ENCODE measurements at places on chromosomes 7 and 10.

- DNase-seq = peak; percentile 57
Measured at GRCh38 chr7:74094224-74095101, 10.9 kb downstream of the LIMK1 start.

- no peak for DNase-seq
Measured at GRCh38 chr10:73786512-73786885, 1.1 kb downstream of the ZSWIM8 start.

DNA sequence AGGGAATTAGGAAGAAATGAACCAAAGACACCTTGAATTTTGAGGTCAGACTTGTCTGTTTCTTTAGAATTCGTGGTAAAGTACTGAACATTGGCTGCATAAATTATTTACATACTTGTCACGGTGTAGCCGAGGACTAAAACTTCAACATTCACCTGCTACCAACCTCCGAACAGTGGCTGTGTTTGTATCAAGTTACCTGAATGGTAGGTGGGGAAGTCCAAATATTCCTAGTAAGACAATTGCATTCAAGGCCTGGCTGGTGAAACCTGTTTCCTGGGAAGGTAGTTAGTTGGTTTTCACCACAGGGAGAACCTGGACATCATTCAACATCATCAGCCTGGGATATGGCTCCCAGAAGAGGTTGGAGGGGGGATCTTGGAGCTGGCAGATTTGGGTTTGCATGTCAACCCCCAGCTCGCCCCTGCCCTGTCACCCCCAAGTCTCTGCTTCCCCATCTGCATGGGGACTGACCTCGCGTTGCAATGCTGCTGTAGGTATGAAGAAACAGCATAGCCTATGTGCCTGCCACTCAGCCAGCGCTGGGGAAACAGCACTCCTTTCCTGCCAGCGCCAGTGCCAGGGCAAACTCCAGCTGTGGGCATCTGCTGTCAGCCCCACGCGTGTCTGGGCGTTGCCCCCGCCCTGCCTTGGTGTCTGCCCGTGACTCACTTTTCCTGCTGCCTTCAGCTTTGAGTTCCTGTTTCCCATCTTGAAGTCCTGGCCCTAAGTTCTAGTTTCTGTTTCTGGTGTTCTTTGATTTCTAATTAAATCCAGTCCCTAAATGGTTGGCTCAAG is 12.7 kb upstream of the LARP4B start:
- DNase-seq = peak; percentile 56

DNA sequence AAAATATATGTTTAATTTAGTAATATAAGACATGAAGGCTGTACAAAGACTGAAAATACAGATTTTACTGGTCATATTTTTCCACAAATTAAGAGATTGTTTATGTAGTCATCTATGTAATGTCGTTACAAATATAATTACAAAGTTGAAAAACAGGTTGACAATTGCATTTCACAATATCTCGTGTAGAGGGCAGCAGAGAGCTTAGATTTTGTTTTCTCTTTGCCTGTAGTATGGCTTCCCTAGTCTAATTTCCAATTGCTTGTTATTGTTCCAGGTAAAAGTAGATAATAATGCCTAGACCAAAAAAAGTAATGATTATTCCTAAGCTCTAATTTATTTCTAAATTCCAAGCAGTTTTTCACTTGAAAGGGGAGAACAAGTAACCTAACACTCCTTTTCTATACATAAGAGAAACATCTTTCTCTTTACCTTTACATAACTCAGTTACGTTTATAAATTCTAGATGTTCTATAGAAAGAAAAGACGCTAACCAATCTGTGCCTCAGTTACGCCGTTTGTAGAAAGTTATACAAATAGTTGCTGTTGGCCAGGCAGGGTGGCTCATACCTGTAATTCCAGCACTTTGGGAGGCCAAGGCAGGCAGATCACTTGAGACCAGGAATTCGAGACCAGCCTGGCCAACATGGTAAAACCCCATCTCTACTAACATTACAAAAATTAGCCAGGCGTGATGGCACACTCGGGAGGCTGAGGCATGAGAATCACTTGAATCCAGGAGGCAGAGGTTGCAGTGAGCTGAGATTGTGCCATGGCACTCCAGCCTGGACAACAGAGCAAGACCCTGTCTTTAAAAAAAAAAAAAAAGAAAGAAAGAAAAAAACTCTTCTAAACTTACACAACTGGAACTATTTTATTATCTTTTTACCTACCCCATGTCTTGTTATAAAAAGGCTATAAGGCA is 30.0 kb downstream of the NET1 start:
- DNase-seq = peak; percentile 46

DNA sequence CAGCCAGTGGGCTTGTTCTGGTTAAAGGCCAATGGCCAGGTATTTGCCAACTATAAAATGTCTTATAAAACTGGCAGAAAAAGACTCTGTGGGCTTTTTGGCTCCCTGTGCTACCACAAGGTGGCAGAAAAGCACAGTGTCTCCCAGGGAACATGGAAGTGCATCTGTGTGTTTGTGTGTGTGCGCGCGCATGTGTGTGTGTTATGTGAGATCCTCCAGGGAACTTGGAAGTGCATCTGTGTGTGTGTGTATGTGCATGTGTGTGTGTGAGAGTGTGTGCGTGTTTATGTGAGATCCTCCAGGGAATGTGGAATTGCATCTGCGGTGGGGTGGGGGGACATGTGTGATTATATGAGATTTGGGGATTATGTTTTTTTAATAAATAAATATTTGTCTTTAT is 30.2 kb upstream of the ABI1 start:
- peak; percentile 17 for DNase-seq

DNA sequence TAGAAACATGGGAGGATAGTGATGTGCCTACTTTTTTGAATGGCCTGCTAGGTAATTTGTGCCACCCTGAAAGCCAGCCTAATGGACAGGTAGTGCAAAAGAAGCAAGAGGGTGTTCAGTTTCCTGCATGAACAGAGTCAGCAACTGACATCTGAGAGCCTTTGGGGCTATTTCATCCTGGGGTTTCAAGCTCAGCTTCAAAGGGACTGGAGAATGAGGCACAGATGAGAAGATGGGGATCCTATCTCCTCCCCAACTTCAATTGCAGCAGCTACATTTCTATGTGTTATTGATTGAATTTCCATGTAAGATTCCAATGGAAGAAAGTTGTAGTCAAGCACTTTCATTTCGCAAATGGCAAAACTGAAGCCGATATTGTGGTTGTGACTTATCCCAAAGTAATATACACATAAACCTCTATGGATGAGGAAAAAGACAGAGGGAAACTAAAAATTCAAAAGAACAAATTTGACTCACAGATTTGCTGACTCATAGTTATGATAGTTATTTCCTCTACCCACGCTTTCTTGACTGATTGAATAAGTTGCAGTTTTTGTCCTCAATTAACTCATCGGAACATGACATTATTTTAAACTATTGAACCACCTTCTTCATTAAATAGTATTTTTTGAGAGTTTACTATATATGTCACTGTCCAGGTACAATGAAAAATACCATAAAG is 42.6 kb upstream of the NRP1 start:
- DNase-seq = no peak

GRCh38 chr7:134943785-134944400 is 42.4 kb upstream of the AGBL3 start:
- no peak for DNase-seq

- DNase-seq = no peak
Measured at GRCh38 chr10:124307591-124307990, 111.1 kb downstream of the OAT start.

DNA sequence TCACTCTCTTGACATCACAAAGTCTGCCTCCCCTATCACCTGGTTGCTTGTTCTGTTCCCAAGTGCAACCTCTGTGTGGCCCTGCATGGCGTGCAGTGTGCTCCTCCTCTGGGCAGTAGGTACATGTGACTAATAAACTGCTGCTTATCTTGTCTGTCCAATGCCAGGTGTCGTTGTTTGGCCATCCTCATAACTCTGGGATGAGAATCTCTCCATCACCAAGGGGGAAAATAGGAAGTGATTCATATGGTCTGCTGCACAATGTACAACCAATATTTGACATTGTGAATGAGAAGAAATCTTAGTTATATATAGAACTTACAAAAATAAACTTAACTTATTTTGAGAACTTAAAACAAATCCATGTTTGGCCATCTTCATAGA is 135.2 kb downstream of the INHBA start:
- DNase-seq = no peak

DNA sequence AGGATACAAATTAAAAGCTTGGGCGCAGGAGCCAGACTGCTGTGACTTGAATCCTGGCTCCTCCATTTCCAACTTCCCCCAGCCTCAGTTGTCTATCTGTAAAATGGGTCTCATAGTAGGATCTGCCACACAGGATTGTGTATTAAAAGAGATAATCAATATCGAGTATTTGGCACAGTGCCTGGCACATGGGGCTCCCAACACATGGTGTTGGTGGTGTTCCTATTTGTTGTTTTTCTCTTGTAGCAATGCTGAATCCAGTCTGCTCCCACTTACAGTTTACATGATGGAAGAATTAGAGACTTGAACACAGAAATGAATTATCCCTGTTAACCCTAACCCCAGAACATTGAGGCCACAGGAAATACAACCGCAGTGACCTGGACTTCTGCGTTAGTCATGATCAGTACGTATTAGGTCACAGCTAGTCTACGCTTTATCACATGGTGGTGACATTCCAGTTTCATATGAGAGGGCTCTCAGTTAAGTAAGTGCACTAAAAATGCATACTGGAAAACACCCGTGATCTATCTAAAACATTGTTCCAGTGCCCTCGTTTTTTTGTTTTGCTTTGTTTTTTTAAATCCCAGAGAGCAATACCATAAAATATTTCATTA is 169.5 kb upstream of the KLF14 start:
- no peak for DNase-seq

DNA sequence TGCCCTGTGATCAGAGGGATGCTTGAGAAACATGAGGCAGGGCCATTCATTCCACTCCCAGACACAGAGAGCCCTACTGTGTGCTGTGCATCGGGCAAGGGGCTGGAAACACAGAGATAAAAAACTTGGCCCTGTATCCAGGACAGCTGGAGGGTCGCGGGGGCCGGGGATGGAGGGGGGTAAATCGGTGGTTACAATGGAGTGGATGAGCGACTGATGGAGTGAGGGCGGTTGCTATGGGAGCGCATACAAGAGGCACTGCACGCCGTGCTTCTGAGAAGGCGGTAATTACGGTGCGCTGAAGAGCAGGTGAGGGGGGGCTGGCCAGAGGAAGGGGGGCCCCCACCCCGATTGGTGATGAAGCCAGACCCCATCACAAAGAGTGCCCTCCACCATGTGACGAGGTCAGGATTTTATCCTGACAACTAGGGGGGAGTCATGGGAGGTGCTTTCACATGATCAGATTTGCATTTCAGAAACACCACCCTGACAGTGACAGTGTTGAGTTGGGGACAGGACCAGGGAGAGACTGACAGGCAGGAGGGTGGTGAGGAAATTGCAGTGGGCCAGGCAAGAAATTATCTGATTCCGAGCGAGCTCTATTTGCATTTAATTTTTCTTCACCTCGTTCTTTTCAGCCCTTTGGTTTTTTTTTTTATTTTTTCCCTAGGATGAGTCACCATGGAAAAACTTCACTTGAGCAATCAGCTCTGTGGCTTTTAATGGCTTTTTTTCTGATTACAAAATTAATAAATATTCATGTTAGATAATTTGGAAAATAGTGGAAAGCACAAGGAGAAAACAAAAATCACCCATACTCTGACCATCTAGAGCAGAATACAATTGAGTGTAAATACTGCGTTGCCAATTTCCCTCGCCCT is 7.8 kb downstream of the CPA5 start:
- no peak for DNase-seq

- no peak for DNase-seq
Measured at GRCh38 chr10:63760034-63760707, 239.0 kb downstream of the REEP3 start.

DNA sequence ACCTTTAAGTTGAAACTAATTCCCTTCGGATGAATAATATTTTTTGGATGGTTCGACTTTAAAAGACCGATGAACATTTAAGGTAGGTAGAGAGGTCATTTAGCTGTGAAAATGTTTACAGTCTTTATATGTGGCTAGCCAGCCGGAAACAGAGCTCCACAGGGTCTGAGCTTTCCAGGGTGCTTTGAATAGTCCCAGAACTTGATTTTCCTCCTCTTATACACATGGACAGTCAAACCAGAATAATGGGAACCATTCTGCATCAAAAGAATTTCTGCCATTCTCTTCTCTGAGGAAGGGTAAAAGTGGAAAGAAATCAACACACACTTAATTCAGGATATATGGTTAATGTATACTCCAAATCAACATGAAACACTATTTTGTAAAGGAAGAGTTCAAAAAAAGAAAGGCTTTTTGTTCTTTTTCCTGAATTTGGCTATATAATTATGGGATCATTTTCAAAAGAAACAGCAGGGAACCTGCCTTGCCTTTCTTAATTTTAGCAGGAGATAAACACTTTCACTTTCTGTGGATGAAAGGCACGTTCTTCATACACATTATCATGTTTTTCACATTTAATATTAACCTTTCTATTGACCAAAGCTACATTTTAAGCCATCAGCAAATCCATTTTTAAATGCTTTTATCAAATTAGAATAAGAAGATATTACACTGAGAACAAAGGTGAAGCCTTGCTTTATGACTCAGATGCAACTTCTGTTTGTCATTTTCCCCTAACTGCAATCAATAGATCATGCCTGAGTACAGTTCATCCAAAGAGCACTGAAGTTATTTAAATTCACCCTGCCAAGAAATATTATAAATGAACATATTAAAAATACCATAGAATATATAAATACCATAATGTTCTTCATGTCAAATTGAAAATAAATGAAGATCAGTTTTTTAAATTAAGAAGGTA is 307.3 kb downstream of the THSD7A start:
- DNase-seq = no peak

- no peak for DNase-seq
Measured at GRCh38 chr7:119916501-119916900, 356.5 kb upstream of the KCND2 start.

GRCh38 chr10:28744069-28744768 is 66.9 kb downstream of the BAMBI start:
- DNase-seq = no peak

GRCh38 chr7:113710310-113711096 is 208.3 kb downstream of the PPP1R3A start:
- DNase-seq = peak; percentile 62

GRCh38 chr10:101061624-101062231 is at the start of gene KAZALD1:
Gene KAZALD1 (plus strand): TSS chr10:101061989. CDS start chr10:101062593, 604 bp downstream.
- no peak for DNase-seq

DNA sequence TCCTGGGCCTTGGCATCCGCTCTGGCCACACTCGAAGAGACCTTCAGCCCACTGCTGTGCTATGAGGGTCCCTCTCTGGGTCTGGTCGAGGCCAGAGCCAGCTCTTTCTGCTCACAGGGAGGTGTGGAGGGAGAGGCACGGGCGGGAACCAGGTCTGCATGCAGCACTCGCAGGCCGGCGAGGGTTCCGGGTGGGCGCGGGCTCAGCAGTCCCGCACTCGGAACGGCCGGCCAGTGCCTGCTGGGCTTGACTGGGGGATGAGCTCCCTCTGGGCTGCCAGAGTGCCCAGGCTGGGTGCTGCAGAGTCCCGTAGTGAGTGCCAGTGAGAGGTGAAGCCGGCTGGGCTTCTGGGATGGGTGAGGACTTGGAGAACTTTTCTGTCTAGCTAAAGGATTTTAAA is 882.7 kb downstream of the XPNPEP1 start:
- DNase-seq = no peak

GRCh38 chr10:78820007-78820362 is 248.8 kb upstream of the ZMIZ1 start:
- no peak for DNase-seq
